ENCODE measurements at places on chromosomes 13 and 19. TPM values are rescaled to one million over a fixed set of nuclear protein-coding genes. Genes with fewer than 3 reads are reported as not detected.

GRAMD1A gene
- total RNA-seq: 45.5 TPM

KIR2DL1 gene
- not detected for total RNA-seq

PRR36 gene
- 0.10 TPM for total RNA-seq

ZNF549 gene
- total RNA-seq: 4.4 TPM

FFAR2 gene
- total RNA-seq: 0.44 TPM

- no peak for DNase-seq
Measured at GRCh38 chr13:34003656-34004055, 185.7 kb downstream of the RFC3 start.

DNA sequence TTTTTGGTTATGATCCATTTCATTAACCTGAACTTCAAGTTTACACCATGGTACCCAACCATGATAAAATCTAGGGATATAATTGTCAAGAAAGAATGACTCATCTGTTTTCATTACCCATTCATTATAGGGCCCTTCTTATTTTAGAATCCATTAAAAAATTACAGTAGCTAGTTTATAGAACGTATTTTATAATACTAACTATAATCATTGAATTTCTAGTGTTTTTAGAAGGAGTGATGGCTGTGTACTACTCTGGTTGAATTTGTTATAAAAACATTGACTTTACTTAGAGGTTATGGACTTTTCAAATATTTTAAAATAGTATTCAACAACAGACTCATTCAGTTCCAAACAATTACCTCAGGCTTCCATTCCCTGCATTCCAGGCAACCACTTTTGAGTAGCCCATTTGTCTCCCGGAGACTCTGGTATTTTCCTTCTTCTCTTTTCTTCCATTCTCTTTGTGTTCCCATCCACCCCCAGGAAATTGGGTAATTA is 71.9 kb upstream of the KLF12 start:
- DNase-seq: no peak

GRCh38 chr13:79989217-79989661 is 351.7 kb downstream of the SPRY2 start:
- DNase-seq: no peak

GRCh38 chr19:58229255-58229639 is 533 bp downstream of the ZNF544 start:
- DNase-seq: no peak

GRCh38 chr13:58953638-58954037 is 1210.1 kb downstream of the DIAPH3 start:
- DNase-seq: no peak

- no peak for DNase-seq
Measured at GRCh38 chr13:21152251-21152899, 24.0 kb downstream of the SKA3 start.

- DNase-seq: no peak
Measured at GRCh38 chr13:107835339-107836018, 379.9 kb downstream of the LIG4 start.

GRCh38 chr19:48348045-48348444 is 15.7 kb downstream of the TMEM143 start:
- DNase-seq: no peak

DNA sequence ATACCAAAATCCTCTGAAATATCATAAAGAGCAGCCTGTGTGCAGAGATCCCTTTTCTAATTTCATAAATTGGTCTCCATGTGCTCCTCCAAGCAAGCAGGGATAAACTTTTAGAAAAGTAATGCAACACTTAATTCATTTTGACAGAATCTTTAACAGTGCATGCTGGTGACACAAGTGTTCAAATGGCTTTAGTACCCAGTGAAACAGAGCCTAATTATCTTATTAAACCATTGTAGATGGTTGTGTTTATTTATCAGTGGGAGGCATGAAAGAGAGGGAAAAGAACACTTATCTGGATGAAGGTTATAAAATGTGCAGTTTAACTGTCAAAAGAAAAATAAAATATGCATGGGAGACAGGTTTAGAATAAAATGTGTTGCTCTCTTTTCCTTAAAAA is 945.0 kb upstream of the PCDH20 start:
- no peak for DNase-seq

GRCh38 chr19:50557009-50557613 is 11.1 kb downstream of the LRRC4B start:
- no peak for DNase-seq

DNA sequence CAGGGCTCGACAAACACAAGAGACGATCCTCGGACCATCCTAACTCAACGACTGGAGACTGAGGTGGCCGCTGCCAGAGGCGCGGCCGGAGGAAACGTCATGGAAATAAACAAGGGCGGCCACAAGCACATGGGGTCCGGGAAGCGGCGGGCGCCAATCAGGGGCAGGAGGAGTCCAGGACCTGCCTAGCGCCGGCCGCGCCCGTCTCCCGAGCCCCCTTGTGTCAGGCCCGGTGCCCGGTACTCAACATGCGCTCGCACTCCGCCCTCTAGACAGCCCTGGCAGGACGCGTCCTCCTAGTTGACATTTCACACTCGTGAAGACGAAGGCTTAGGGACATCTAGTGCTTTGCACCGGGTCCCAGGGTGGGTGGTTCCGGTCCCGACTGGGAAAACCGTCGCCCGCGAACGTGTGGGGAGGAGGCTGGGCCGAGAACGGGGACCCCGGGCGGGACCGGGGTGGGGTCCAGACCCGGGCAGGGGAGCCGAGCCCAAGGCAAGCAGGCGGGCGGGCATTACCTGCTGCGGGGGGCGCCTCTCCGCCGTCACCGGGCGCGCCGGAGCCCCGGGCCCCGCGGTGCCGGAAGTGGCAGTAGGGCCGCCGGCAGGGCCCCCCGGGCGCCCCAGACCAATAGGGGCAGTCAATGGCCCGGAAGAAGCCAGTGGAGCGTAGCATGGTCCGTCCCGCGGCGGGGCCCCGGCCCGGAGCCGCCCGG is 442 bp downstream of the REXO1 start:
- peak; percentile 69 for DNase-seq

Measured in left cardiac atrium (tissue), 4 donors.